ENCODE measurements at places on chromosomes 1 and 21. TPM values are rescaled to one million over a fixed set of nuclear protein-coding genes. Genes with fewer than 3 reads are reported as not detected.

Gene WDR3
- total RNA-seq, result 27.0 TPM

Gene HPCA
- 0.66 TPM for total RNA-seq

Gene RAB3B
- total RNA-seq, result 6.0 TPM

Gene ROR1
- total RNA-seq, result 10.7 TPM

Gene NR0B2
- not detected for total RNA-seq

Gene UBL4B
- not detected for total RNA-seq

Gene NR5A2
- 2.7 TPM for total RNA-seq

Gene LCE3D
- 2.4 TPM for total RNA-seq

Gene XCL1
- not detected for total RNA-seq

Gene LDLRAD1
- total RNA-seq, result not detected

Gene SMYD2
- 34.3 TPM for total RNA-seq

Gene SLC25A34
- total RNA-seq, result not detected

Gene SPATA21
- total RNA-seq, result 0.05 TPM

Gene NOS1AP
- total RNA-seq, result 0.41 TPM

Gene REN
- 0.13 TPM for total RNA-seq

Gene TNNI3K
- not detected for total RNA-seq

Gene RGS16
- total RNA-seq, result 0.30 TPM

Gene CYP4A22
- total RNA-seq, result not detected

Gene TRIM45
- 1.5 TPM for total RNA-seq

Gene DCST2
- 0.17 TPM for total RNA-seq

Gene KAZN
- total RNA-seq, result 3.4 TPM

Gene LCA5L
- 1.2 TPM for total RNA-seq

Gene E2F2
- 2.5 TPM for total RNA-seq

Gene TSACC
- 1.9 TPM for total RNA-seq

Gene FCMR
- 3.9 TPM for total RNA-seq

Gene TMEM82
- not detected for total RNA-seq

Gene OMA1
- total RNA-seq, result 5.1 TPM

Gene NUF2
- 21.9 TPM for total RNA-seq

Gene RNF186
- not detected for total RNA-seq

Gene CBR3
- 12.7 TPM for total RNA-seq

Gene FMO4
- 0.45 TPM for total RNA-seq

Gene DIRAS3
- 1.0 TPM for total RNA-seq

All from A549 treated with GW870086 at 1 μM for 4 hours (cell line).